Fibroblast of lung (primary cell): ENCODE measurements at places on chromosomes 1 and 21.

DNA sequence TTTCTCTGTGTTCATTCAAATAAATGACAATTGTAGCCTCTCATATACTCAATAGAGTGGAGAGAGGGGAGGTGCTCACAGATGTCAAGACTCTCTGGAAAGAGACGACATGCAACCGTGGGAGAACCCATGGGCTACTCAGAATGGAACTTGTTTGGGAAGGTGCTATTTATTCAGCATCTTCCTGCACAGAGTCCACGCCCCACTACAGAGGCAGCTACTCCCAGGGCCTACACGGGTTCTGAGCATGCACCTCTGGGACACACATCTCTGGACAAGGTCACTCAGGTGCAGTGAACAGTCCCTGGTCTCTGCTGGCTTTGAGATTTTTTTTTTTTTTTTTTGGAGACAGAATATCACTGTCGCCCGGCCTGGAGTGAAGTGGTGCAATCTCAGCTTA is 64.1 kb downstream of the NID1 start:
- peaks cover 6% of the 10 kb centered on the region for H3K4me1 ChIP-seq
- no peak for DNase-seq
- H3K27me3 ChIP-seq: no peaks in the 10 kb centered on the region

GRCh38 chr1:93976711-93977597 is 67.7 kb upstream of the GCLM start:
- H3K4me3 ChIP-seq: no peak overlapping the region
- no peaks in the 10 kb centered on the region for H3K27me3 ChIP-seq
- no peak for DNase-seq
- H3K36me3 ChIP-seq: no peaks in the 10 kb centered on the region
- no peak overlapping the region for H3K27ac ChIP-seq

DNA sequence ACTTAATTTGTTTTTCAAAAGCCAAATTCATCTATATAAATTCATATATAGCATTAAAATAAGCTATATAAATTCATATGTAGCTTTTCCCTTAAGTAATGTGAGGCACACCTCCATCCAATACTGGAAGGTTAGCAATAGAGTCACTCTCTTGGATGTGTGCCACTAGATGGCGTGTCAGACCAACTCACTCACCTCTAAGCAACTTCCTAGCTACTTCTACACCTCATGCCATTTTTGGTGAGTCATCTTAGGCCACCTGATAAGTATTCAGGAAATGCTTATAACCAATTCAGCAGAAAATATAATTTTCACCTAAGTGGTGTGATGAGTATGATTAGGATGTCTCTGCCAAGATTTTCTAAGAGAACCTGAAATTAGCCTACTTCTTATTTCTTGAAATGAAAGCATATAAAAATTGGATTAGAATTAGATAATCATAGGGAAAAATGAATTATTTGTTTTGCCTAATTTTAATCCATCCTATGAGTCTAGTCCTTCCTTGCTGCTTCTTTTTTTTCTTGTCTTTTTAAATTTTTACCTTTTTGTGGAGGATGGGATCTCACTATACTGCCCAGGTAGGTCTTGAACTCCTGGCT is 34.4 kb upstream of the TADA1 start:
- no peak overlapping the region for H3K27ac ChIP-seq
- H3K27me3 ChIP-seq: peaks cover 2% of the 10 kb centered on the region
- no peaks in the 10 kb centered on the region for H3K4me1 ChIP-seq
- DNase-seq: peak; percentile 75

- no peak overlapping the region for H3K27ac ChIP-seq
- no peaks in the 10 kb centered on the region for H3K36me3 ChIP-seq
- H3K4me1 ChIP-seq: no peaks in the 10 kb centered on the region
- no peak overlapping the region for H3K4me3 ChIP-seq
- no peak for DNase-seq
These were observed 38.6 kb upstream of the CR1L start for GRCh38 chr1:207606362-207606755.
